Foreskin melanocyte (primary cell): ENCODE measurements at places on chromosomes 6 and 20.
A peak's percentile ranks its signal among the peaks of the same experiment; 100 is the strongest.

DNA sequence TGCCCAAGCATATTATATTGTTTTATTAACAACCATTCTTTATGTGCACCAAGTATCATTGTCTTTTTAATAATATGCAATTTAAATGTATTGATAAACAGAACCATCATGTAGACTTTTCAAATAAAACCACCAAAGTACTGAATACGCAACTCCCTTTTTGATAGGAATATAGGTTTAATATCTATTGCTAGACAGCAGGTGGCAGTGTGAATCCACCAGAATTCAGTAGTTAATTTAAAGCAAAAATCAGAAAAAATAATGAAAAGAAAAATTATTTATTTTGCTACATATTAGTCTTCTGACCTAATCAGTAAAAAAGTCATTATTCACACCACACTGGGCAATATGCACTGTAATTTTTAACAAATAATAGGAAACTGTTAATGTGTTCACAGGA is 143.7 kb downstream of the KLHL32 start:
- DNase-seq = no peak

- peak; percentile 77 for DNase-seq
These were observed 488.3 kb downstream of the CDKAL1 start for GRCh38 chr6:21022343-21023107.

GRCh38 chr6:10723567-10723881 is 654 bp downstream of the TMEM14C start:
- DNase-seq = no peak

DNA sequence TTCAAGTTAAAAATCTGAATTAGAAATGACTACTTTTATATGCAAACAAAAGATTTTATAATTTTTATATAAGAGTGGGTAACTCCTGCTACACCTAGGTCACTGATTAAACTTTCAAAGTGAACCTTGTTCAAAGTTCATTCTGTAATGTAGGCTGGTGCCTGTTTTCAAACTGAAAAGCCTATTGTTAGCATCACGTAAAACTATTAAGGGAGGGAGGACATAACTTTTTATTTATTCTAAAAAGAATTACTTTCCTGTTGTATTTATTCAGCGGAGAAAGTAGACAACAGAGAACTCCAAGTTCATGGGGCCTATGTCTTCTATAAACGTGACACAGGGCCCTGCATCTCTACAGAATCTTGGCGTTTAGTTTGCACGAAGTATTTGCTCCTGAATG is 27.4 kb downstream of the FERMT1 start:
- DNase-seq = no peak

DNA sequence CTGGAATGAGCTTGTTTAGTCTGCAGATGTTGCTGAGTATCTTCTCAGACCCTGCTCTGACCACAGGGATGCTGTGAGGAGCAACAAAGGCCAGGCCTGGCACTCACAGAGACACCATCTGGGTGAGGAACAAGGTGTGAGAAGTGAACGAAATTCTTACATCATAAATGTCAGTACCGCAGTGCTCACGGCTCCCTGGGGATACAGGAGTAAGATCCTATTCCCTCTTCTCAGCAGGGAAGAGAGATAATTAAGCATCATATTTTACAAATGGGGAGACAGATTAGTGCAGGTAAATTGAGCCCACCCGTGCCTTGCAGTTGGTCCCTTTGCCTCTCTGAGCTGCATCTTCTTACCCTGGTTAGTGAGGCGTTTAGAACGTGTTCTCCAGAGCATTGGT is 106.2 kb downstream of the DTD1 start:
- DNase-seq = no peak

GRCh38 chr6:15437090-15437635 is 191.3 kb downstream of the JARID2 start:
- no peak for DNase-seq

DNA sequence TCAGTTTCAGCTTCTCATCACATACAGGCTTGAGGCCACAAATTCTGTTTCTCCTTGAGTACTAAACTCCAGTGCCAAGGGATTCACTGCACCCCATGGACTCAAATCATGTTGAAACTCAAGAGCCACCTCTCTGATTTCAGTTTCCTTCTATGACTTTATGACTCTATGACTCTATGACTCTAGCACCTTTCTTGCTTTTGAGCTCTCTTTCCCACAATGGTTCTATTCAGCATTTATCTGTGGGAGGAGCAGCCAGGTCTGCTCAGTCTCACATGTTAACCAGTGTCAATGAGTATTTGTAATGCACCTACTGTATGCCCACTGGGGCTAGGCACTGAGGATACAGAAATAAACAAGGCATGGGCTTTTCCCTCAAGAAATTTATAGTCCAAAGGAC is 14.6 kb upstream of the SLC22A2 start:
- no peak for DNase-seq

- DNase-seq = no peak
These were observed 49.2 kb upstream of the GATA5 start for GRCh38 chr20:62525014-62525413.

DNA sequence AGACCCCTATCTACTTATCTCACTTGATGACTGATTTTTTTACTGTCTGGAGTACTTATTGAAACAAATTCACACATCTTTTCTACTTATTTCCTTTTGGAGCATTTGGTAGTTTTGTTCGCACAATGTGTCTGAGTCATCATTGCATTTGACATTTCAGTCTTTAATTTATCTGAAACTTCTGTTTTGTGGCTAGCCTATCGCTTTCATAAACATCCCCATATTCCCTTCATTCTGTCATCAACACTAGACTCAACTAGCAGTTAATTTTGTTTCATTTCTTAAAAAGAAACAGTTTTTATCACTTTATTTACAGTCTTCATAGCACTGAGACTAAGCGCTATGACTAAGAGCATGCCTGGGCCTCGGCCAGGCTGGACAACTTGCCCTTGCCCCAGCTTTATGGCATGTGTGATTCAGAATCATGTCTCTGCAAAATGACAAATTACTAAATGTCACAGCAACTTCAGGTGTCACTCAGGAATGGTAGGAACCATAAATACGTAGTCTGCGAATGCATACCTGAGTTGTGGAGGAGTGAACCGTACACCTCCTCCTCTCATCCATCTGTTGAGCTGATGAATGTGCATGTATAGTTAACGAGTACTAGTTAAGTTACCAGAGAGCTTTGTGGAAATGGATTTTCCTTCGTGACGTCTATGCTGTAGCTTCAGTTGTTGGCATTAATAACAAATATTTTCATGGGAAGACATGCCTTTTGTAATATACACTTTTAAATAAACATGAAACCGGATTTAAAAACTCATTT is 16.2 kb downstream of the L3MBTL3 start:
- DNase-seq = no peak
